GM23338 (cell line): ENCODE measurements at places on chromosomes 4 and X.
A peak's percentile ranks its signal among the peaks of the same experiment; 100 is the strongest.

DNA sequence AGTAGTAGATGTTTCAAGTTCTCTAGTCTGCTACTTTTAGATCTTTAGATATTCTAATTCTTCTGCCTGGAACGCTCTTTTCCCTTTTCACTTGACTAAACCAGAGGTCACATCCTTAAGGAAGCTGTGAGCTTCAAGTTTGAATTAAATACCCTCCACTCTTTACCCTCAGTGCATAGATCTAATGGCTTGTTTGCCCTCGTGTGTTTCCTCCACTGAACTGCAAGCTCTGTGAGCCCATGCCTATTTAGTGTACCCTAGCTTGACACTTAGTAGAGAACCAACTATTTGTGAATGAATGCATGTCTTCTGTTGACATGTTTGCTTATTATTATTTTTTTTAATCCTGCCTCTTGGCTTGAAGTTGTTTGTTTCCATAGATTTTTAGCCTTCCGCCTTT lies 138.3 kb downstream of the PDE5A start:
- peak; percentile 68 for DNase-seq

DNA sequence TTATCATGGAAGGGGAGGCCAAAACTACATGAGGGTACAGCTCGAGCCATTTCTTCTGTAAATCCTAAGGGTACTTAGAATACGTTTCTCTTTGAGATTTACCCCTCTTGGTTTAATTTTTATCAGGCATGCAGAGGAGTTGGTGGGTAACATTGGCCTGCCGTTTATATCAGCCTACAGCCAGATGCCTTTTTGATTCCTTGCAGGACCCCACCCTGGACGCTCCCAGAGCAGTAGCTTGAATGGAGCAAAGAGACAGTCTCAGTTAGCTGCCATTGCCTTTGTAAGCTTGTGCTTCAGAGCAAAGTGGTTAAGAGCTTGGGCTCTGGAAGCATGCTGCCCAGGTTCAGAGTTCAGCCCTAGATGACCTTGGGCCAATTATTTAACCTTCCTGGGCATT lies 9.0 kb downstream of the DOCK11 start:
- no peak for DNase-seq

- peak; percentile 67 for DNase-seq
Observed at GRCh38 chrX:10156199-10157031, at the start of gene CLCN4. TSS of gene CLCN4 (plus strand) at chrX:10156975. CDS start at chrX:10185033, 28,058 bp downstream.

GRCh38 chr4:55512922-55513571 lies 33.7 kb downstream of the CLOCK start:
- no peak for DNase-seq

DNA sequence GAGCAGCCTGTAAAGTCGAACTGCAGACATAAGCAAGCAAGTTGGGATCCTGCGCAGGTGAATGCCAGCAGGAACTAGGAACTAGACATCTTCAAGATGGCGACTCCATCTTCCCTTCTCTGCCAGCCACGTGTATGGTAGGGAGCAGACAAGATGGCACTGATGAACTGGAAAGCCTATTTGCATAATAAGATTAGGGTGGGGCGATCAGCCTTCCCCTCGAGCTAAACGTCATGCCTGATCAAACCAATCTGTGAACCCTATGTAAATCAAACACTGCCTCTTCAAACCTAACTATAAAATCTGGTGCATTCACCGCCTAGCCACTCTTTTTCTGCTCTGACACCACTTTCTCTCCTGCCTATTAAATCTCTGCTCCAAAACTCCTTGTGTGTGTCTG lies 28.1 kb upstream of the LGI2 start:
- DNase-seq, result no peak

DNA sequence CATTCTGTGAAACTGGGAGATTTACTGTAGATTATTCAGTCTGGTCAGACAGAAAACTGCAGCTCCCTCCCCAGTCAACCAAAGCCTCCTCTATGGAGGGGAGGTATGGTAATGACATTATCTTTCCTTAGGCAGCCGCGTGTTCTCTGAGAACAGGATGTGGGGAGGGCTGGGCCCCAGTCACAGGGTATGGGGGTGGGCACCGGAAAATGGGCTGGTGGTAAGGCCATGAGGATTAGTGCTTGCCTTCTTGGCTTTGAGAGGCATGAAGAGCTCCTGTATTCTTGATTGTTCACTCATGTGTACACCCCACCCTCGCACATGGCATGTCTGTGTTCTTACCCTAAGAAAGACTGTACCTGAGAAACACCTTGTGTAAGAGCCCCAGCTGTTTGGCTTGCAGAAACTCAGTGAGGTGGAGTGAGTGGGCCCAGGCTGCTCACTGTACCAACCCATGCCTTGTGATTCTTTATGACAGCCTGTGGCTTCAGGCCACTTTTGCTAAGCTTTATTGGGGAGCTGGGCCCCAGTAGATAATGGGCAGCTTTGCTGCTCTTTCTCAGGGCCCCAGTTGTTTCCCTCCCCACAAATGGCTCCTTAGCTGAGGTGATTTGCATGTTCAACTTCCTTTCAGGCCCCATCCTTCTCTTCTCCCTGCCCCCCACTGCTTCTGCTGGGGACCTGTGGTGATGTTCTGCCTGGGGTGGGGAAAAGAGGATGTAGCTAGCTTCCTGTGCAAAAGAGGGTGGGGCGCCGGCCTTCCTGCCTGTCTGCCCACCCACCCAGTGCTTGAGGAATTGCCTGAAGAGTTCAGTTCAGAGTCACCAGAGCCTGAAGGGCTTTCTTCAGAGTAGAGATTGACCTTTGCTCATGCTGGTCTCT lies 30.7 kb downstream of the MSN start:
- peak; percentile 15 for DNase-seq

- DNase-seq, result no peak
Observed at GRCh38 chr4:142110136-142110535, 473.8 kb downstream of the IL15 start.

- DNase-seq, result no peak
Observed at GRCh38 chrX:44744799-44745198, 99.0 kb upstream of the DUSP21 start.

- DNase-seq, result no peak
Observed at GRCh38 chrX:119190091-119190681, 45.9 kb upstream of the PGRMC1 start.

DNA sequence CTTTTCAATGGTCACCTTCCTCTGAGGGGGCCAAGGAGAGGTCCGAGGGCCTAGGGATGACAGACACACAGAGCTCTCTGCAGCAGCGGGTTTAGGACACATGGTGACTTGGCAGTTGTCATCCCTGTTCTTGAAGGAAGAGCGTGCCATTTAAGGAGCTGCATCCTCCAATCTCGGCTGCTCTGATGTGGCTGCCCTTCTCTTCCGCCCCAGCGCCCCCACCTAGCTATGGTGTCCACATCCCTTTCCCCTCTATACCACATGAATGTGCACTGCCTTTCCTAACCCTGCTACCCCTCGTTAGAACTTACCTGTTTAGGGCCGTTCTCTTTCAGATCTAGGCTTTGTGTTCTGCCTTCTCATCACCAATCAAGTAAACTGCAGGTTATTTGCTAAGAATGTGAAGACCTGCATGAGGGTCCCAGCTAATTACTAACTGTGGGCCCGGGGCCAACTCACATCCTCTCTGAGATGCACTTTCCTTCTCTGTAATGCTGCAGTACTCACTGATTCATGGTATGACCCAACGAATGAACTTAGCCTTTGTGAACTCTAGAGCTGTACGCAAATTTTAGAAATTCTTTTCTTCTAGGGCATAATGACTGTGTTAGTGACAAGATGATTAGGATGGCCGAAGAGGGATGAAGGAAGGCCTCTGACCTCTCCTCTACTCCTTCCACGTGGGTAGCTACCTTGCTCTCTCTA lies 38.2 kb downstream of the CHST7 start:
- DNase-seq, result no peak

DNA sequence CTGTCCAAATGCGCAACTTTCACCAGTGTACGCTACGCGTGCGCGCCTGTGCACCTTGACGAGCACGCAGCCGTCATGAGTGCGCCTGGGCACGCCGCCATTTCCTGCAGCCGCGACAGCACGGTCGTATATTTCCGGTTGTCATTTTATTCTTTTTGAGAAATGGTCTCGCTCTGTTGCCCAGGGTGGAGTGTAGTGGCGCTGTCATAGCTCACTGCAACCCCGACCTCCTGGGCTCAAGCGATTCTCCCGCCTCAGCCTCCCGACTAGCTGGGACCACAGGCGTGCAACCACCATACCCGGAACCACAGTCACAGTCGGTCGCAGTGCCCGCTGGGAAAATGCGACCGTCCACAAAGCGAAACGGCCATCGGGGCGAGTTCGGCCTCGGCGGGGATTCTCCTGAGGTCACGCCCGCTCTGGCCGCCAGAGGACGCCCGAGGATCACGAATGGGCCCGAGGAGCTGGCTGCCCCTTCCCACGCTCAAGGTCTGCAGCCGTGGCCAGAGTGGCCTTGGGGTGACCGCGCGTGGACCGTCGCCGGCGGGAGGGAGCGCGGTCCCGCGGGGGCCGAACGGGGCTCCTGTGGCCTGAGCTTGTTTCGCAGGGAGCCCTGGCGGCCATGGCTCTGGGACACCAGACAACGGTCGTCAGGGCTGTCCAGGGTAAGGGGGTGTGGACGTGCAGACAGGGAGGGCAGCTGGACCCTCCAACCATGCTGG lies 23.7 kb upstream of the PNMA3 start:
- DNase-seq, result peak; percentile 64

- no peak for DNase-seq
Observed at GRCh38 chr4:620851-621261, 4.5 kb upstream of the PDE6B start.

GRCh38 chrX:39859991-39860861 lies 237.5 kb downstream of the BCOR start:
- peak; percentile 33 for DNase-seq
